Activated T-helper 1 cell treated with anti-CD3 and anti-CD28 coated beads, Interleukin-12 subunit alpha, Interleukin-12 subunit beta, Interleukin-2, Interleukin-4 antibody, amounts not matched to agents 30 ng/mL and 10 ng/mL and 1 ng/mL, durations not matched to agents 14 hours and 24 hours and 36 hours (primary cell): ENCODE measurements at places on chromosomes 16 and 17. TPM values are rescaled to one million over a fixed set of nuclear protein-coding genes. Genes with fewer than 3 reads are reported as not detected.

DNA sequence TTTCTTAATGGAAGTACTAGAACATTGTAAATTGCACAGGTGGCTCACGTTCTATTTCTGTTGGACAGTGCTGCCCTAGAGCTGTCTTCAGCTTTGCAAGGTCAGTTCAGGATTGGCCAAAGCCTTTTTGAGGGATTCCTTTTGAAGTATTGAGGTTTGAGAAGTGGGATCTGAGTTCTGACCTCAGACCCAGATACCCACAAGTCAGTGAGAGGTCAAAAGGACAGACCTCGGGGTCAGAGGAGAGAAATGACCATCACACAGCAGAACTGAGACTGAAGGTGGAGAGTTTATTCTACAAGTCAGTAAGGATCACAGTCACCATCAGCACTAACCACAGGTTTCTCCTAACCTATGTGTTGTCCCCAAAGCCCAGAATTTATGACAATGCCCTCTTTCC lies 1.7 kb downstream of the ACSM5 start:
- no peaks in the 10 kb centered on the region for H3K36me3 ChIP-seq
- H3K27ac ChIP-seq = no peak overlapping the region
- no peaks in the 10 kb centered on the region for H3K4me1 ChIP-seq
- peaks cover 2% of the 10 kb centered on the region for H3K27me3 ChIP-seq
- no peak for DNase-seq

GRCh38 chr17:56943505-56944125 lies 17.2 kb downstream of the COIL start:
- no peaks in the 10 kb centered on the region for H3K27me3 ChIP-seq
- no peak overlapping the region for H3K27ac ChIP-seq

The SRL gene
- not detected in 2 replicates for total RNA-seq

DNA sequence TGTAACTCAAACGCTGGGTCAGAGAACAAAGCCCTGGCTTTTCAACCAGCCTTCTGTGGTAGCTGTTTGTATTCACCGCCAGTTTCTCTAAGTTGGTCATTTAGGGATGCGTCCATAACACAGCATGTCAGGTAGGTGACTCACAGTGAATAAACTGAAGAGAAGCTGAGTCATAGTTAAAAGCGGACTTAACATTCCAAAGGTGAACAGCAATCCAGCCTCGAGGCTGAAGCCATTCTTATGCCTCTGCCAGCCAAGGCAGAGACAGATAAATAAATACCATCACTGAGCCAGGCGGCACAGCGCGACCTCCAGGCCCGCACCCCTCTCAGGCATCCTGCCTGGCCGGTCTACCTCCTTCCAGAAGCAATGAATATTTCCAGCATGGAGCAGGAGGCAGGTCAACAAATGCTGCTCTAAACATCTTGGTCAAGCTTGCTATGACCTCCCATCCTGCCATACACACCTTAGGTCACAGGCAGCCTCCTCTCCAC lies 12.4 kb upstream of the CACNG4 start:
- DNase-seq = no peak
- H3K4me3 ChIP-seq = no peak overlapping the region

GRCh38 chr17:28174352-28175046 lies 132.0 kb downstream of the NLK start:
- H3K4me1 ChIP-seq = peaks cover 38% of the 10 kb centered on the region
- peaks cover 9% of the 10 kb centered on the region for H3K36me3 ChIP-seq
- H3K27me3 ChIP-seq = no peaks in the 10 kb centered on the region
- peak; percentile 26 for DNase-seq
- H3K27ac ChIP-seq = peak overlapping the region; percentile 69
- peak overlapping the region; percentile 21 for H3K4me3 ChIP-seq

GRCh38 chr17:68497885-68498319 lies 14.3 kb upstream of the PRKAR1A start:
- DNase-seq = no peak
- no peaks in the 10 kb centered on the region for H3K27me3 ChIP-seq
- peaks cover 35% of the 10 kb centered on the region for H3K4me1 ChIP-seq
- H3K36me3 ChIP-seq = peaks cover 4% of the 10 kb centered on the region
- peak overlapping the region; percentile 23 for H3K4me3 ChIP-seq
- H3K27ac ChIP-seq = peak overlapping the region; percentile 81

The MPP2 gene
- 0.91 and 1.4 TPM in 2 replicates for total RNA-seq

The SYT17 gene
- 0.37 and 0.54 TPM in 2 replicates for total RNA-seq

DNA sequence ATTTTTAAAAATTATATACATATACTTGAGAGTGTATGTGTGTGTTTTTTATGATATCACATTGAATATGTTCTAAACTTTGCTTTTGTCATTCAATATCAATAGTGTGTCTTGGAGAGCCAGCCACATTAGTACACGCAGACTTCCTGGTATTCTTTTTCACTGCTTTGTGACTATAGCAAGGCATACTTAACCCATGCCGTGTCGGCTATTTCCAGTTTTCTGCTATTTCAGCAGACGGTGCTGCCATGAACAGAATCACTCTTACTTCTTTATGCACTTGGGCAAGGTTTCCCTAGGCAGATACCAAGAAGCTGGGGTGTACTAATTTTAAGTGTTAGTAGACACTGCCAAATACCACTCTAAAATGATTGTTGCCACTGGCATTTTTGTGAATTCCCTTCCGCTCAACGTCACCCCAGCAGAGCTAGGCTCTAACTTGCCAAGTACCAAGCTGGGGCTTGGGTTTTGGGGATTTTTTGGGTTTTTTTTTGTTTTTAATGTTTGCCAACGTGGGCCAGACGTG lies 134.9 kb downstream of the SOCS1 start:
- no peaks in the 10 kb centered on the region for H3K27me3 ChIP-seq
- H3K36me3 ChIP-seq = peaks cover 53% of the 10 kb centered on the region
- no peak for DNase-seq
- peaks cover 24% of the 10 kb centered on the region for H3K4me1 ChIP-seq

DNA sequence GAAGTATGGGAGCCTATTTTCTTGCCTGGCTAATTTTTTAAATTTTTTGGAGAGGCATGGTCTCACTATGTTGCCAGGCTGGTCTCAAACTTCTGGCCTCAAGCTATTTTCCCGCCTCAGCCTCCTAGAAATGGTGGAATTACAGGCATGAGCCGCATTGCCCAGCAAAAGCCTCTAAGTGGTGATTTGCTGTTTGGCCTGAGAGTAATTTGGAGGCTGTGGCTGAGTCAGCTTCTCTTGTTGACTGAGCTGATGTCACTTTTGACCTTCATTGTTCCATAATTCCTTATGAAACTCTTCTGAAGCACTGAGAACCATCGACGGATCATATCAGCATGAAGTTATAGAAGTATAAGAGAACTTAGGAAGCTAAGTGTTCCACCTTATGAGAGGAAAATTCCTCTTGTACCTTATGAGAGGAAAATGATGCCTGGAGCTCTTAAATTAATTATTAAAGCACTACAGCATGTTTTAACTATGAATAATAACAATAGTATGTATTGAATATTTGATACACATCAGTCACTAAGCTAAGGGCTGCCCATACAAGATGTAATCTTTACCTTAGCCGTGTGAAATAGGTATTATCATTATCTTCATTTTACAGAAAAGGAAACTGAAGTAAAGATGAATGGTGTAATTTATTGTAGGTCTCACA lies 220.8 kb upstream of the MON1B start:
- H3K27ac ChIP-seq = no peak overlapping the region
- H3K27me3 ChIP-seq = peaks cover 3% of the 10 kb centered on the region
- no peaks in the 10 kb centered on the region for H3K36me3 ChIP-seq
- DNase-seq = no peak
- no peaks in the 10 kb centered on the region for H3K4me1 ChIP-seq

- H3K36me3 ChIP-seq = no peaks in the 10 kb centered on the region
- no peak for DNase-seq
- no peak overlapping the region for H3K27ac ChIP-seq
- no peak overlapping the region for H3K4me3 ChIP-seq
Observed at GRCh38 chr16:73016488-73016830, 31.5 kb downstream of the ZFHX3 start.

DNA sequence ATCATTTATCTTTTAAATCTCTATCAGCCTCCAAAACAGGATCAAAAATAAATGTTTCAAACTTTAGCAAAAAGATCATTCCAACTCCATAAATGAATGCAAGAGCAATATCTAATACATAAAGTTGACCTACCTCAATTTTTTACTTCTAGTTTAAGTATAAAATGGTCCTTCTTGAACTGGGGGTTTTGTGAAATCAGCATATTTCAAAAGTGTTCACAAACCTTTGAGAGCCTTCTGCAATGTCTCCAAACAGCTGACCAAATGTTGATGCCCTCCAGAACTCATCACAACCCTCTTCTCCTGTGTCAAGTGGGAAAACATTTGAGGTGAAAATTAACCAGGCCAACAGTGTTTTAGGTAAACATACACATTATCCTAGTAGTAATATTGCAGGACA lies 7.7 kb downstream of the MED1 start:
- H3K4me1 ChIP-seq = peaks cover 4% of the 10 kb centered on the region
- H3K27me3 ChIP-seq = no peaks in the 10 kb centered on the region
- no peak overlapping the region for H3K27ac ChIP-seq
- H3K36me3 ChIP-seq = peaks cover 37% of the 10 kb centered on the region
- H3K4me3 ChIP-seq = no peak overlapping the region
- DNase-seq = no peak

The PLA2G10 gene
- not detected in 2 replicates for total RNA-seq

DNA sequence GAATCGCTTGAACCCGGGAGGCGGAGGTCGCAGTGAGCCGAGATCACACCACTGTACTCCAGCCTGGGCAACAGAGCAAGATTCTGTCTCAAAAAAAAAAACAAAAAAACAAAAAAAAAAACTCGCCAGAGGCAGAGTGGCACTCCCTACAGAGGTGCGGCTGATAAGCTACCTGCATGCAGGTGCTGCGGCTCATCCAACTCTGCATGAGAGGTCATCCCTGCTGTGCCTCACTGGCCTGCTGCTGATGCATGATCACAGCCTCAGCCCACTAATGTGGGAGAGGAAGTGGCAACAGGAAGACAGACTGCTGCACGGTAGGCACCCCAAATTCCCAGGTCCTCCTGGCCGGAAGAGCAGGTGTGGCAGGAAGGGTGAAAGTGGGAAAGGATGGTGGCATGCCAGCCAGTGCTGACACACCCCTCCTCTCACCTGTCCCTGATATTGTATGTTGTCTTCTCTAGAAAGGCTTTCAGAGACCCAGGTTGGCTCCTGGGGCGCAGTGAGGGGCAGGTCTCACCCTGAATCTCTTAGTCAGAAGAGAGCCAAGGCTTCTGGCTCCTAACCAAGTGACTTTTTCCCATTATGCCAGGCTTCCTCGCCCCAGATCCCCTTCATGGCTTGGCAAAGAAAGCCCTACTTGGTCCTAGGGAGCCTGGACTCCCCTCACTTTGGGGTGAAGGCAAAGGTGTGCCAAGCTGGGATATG lies 11.8 kb downstream of the NXPH3 start:
- no peaks in the 10 kb centered on the region for H3K27me3 ChIP-seq
- H3K27ac ChIP-seq = no peak overlapping the region
- DNase-seq = no peak
- H3K4me3 ChIP-seq = no peak overlapping the region

The PRSS21 gene
- 9.2 and 10.1 TPM in 2 replicates for total RNA-seq

DNA sequence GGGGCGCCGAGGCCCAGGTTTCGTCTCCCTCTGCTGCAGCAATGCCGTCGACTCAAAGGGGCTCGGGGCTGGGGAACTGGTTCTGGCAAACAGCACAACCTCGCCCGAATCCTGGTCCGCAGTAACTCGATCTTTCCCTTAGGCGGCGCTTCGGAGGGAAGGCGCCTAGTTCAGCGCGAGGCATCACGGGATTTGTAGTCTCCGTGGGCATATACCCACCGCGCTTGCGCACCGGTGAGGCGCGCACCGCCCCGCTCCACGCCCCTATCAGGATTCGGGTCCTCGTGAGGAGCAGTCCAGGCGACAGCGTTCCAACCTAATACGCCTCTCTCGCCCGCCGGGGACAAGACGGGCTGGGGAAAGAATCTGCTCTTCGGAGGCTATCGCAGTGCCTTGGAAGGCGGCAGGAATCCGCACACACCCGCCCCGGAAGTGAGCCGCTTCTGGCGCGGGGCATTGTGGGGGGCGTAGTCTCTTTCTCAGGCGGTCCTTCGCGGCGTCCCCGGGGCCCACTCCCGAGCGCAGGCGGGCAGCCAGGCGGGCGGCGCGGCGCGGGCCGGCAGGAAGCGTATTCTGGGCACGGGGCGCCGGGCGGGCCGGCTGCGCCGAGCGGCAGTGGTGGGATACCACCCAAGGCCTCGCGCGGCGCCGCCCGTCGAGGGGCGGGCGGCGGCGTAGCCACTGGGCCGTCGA lies at the start of gene THAP11:
Gene THAP11 (plus strand): TSS at position 505 of the 693 bp plus-strand sequence. CDS start 235 bp downstream, outside the sequence.
- peak; percentile 92 for DNase-seq
- peaks cover 5% of the 10 kb centered on the region for H3K27me3 ChIP-seq
- no peaks in the 10 kb centered on the region for H3K36me3 ChIP-seq
- H3K4me1 ChIP-seq = peaks cover 33% of the 10 kb centered on the region

DNA sequence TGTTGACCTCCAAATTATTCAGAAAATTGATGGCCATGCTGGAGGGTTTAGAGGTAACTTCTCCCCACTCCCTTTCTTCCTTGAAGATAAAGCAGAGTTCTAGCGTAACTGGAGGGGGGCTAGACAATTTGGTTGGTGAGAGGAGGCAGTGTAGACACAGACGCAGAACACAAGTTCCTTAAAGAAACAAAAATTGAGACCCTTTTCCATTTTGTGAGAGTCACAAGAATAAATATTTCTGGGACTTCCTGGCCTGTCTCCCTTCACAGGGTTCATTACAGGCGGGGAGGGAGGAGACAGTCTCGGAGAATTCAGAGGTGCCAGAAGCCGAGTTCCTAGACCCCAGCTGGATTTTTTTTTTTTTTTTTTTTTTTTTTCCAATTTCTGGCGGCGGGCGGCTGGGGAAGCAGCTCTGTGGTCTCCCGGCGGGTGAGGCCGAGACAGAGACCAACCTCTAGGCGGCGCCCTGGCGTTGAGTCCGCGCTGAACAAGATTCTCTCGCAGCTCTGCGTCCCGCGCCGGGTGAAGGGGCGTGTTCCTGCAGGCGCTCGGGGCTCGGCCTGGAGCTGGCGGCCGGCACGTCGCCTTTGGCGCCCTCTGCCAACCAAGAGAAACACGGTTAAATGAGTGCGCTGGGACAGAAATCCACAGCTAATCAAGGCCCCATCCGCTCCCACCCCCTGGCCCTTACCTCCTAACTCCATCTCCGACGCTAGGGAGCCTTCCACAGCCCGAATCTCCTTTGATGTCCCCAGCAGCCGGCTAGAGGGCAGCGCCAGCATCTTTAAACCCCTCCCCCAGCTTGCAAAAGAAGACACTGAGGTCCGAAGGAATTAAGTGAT lies 10.2 kb upstream of the HOXB9 start:
- H3K4me3 ChIP-seq = no peak overlapping the region
- peaks cover 90% of the 10 kb centered on the region for H3K27me3 ChIP-seq
- H3K27ac ChIP-seq = no peak overlapping the region

The GDPD3 gene
- total RNA-seq = 4.3 and 6.3 TPM in 2 replicates

- H3K27me3 ChIP-seq = peaks cover 13% of the 10 kb centered on the region
- no peak overlapping the region for H3K27ac ChIP-seq
- H3K4me1 ChIP-seq = peaks cover 21% of the 10 kb centered on the region
- H3K36me3 ChIP-seq = peaks cover 12% of the 10 kb centered on the region
- peak overlapping the region; percentile 58 for H3K4me3 ChIP-seq
Observed at GRCh38 chr17:83078378-83079351, 744 bp upstream of the METRNL start.

The TBC1D3I gene
- total RNA-seq = 0.36 and 1.7 TPM in 2 replicates

- no peaks in the 10 kb centered on the region for H3K4me1 ChIP-seq
- H3K36me3 ChIP-seq = no peaks in the 10 kb centered on the region
- H3K27me3 ChIP-seq = no peaks in the 10 kb centered on the region
Observed at GRCh38 chr16:65934443-65934842, 432.0 kb upstream of the CDH5 start.

The SLC16A3 gene
- 111 and 115 TPM in 2 replicates for total RNA-seq

The CX3CL1 gene
- not detected in 2 replicates for total RNA-seq

The LAT gene
- total RNA-seq = 230 and 234 TPM in 2 replicates

The SOST gene
- not detected in 2 replicates for total RNA-seq

The KRT35 gene
- not detected in 2 replicates for total RNA-seq
